Fibroblast of skin of right biceps (primary cell): ENCODE measurements at places on chromosomes 3 and 15.
A peak's percentile ranks its signal among the peaks of the same experiment; 100 is the strongest.

GRCh38 chr3:61181874-61182273, 69.4 kb downstream of the FHIT start:
- peak; percentile 71 for DNase-seq

DNA sequence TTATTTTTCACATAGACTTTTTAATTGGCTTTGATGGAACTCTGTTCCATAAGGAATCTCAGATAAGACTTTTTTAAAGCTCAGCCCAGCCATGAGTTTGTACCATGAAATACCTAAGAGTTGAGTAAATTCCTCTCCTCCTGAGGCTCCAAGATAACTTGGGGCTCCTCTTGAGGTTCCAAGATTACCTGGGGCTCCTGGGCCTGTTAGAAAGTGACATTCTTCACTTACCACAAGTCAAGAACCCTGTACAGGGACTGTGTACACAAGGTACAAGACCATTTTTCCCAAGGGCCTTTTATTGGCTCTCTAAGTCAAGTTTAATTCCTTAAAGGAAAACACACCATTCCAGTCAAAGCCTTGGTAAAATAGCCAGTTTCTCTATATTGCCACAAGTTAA, 111.3 kb upstream of the PRR20G start:
- no peak for DNase-seq

- no peak for DNase-seq
Observed at GRCh38 chr15:57411945-57412768, 35.9 kb downstream of the CGNL1 start.

DNA sequence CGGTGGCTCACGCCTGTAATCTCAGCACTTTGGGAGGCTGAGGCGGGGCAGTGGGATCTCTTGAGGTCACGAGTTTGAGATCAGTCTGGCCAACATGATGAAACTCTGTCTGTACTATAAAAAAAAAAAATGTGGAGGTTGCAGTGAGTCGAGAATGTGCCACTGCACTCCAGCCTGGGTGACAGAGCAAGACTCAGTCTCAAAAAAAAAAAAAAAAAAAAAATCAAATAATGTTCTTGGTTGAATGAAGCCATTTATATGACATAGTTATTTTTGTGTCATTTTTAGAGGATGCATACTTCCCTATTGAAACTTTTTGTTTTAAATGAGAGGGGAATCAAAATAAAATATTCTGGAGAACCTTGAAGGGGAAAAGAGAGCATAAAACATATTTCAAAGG, 3.1 kb downstream of the HMCES start:
- no peak for DNase-seq

DNA sequence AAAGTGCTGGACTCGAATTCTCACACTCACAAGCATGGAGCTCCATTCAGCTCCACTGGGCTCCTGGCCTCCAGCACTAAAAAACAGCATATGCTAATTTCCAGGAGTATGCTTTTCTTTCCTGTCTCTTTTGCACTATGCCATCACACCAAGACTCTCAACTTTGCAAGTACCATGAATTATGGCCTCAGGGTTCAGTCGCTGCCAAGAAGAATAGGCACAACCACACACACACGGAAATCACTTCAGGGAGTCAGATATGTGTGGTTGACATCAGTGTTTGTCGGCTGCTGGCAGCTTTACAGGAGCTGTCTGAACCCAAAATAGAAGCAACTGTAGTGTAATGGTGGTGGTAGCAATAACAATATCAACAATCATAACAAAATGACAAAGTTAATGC, 305.0 kb upstream of the SLCO3A1 start:
- peak; percentile 7 for DNase-seq

GRCh38 chr15:89556413-89557262, 18.6 kb upstream of the TICRR start:
- peak; percentile 62 for DNase-seq

- no peak for DNase-seq
Observed at GRCh38 chr3:161548301-161548700, 51.7 kb downstream of the OTOL1 start.

DNA sequence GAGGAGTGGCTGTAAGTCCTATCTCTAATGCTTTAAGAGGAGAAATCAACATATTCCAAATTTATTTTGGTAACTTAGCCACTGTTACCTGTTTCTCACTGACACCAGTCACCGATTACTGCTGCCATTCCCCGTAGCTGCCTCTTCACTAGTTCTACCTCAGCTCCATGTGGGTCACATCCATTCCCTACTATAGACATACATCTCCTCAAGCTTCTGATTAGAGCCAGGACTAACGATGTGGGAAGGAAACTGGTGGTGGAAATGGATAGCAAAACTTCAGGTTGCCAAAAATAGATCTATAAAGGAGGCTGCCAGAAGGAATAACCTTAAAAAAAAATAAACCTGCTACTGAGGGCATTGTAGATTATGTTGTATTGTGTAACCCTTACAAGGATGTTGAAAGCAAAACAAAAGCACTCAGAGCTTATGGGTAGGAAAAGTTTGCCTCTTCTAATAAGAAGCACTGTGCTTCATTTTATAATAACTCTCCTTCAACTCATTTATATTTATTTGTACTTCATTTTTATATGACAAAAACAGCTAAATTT, 56.0 kb downstream of the KAT2B start:
- DNase-seq, result no peak

DNA sequence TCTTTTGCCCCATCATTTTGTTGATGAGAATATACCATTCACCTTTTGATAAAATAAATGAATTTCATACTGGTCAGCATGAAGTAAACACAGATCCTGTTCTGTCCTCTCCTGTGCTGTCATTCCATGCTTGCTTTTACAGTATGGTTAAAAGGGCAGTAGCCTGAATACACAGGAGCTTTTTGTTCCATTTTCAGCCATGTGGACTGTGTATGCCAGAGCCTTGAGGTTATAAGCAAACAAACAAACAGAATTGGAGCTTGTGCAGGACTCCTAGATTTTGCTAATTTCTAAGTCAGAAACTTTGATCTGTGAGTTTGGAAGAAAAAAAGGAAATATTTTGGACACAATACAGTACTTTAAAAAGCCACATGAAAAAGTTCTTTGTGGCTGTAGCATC, 91.9 kb downstream of the LRRC28 start:
- DNase-seq, result no peak

GRCh38 chr15:40440743-40441564, at the start of gene BAHD1:
Gene BAHD1 (plus strand): TSS chr15:40440953. CDS start chr15:40458465, 17,512 bp downstream.
- peak; percentile 95 for DNase-seq

- DNase-seq, result peak; percentile 7
Observed at GRCh38 chr3:169668072-169668956, 4.8 kb upstream of the MECOM start.

DNA sequence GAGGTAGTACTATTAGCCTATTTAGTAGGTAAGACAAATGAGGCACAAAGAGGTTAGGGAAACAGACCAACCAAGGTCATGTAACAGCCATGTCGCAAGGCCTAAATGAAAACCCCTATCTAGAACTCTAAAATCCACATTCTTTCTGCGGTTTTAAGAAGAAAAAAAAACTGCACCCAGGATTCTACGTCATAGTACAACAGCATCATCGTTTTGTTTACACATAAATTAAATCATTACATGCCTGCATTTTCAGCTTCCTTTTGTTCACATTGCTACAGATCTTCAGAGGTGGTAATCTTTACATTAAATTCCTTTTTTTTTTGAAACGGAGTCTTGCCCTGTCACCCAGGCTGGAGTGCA, 548 bp upstream of the PSMD6 start:
- no peak for DNase-seq

DNA sequence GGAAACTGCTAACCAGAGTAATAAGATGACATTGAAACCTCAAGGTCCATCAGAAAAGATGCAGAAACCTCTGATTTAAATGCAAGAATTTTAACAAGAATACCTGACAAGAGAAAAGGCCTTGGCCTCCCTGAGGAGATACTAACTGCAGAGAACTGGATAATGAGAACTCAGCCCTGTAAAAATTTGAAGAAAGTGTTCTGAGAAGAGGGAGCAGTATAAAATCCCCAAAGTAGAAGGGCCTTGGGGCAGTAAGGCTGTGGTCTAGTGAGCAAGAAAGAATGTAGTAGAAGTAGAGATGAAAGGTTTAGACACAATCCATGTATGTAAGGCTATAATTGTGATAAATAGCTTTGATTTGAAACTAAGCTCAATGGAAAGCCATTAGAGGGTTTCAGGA, 394.1 kb downstream of the ZBBX start:
- peak; percentile 9 for DNase-seq

- no peak for DNase-seq
Observed at GRCh38 chr15:92906020-92906419, 5.9 kb downstream of the CHD2 start.

DNA sequence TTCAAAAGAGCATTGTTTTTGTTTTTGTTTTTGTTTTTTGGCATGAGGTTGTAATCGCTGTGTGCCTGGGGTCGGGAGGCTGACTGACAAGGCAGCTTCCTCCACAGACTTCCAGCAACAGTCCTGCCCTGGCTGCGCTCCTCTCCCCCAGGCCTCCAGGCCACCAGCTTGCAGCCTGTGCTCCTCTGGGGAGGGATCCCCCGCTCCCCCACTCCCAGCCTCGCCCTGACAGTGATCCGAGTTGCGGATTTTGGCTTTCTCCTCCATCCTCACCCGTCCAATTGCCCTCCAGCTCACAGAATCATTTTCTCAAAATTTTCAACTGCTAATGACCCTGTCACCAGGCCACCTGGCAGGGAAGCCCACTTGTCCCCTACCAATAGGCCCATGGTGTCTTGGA, 36.5 kb upstream of the PCSK6 start:
- DNase-seq, result no peak

- no peak for DNase-seq
Observed at GRCh38 chr15:52254391-52254790, 41.2 kb downstream of the MYO5C start.

DNA sequence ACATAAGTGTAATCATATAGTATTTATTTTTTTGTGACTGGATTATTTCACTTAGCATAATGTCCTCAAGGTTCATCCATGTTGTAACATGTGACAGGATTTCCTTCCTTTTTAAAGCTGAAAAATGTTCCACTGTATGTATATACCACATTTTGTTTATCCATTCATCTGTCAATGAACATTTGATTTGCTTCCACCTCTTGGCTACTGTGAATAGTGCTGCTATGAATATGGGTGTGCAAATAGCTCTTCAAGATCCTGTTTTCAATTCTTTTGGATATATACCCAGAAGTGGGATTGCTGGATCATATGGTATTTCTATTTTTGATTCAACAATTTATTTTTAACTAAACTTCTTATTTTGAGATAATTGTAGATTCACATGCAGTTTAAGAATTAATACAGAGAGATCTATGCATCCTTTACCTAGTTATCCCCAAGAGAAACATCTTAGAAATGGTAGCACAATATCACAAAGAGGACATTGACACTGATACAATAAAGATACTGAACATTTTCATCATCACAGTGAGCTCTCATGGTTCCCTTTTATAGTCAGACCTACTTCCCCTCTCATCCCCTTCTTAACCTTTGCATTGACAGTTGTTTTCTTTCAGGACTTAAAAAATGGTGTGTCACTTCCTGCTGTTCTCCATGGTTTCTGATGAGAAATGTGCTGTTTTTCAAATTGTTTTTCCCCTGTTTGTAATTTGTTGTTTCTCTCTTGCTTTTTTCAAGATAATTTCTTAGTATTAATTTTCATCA, 90.1 kb downstream of the SATB1 start:
- no peak for DNase-seq

DNA sequence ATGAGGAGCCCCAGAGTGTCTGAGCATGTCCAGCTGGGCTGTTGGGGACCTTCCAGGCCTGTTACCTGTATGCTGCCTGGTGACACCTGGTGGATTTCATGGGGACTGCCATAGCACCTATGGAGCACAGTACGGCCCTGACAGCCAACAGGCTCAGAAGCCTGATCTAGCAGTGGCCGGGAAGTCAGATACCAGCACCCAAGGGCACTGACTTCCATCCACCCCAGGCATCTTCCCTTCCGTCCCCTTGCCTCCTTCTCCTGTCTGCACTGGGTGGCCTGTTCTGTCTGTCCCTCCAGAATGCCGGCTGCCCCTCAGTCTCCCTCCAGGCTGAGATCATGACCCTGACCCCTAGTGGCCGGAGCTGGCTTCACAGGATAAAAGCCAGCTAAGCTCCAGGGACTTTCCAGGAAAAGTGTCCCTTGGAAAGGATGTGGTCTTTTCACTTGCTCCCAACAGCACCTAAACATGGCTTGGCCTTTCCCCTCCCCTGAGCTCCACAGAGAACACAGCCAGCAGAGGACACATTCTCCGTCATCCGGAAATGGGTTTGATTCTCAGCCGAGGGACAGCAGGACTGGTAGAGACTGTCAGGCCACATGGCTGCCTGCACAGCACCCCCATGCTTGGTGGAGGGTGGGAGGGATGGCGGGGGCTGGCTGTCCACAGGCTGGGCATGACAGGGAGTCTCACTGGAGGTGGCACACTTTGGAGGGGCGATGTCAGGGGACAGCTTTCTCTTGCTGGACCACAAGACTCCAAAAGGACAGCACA, 9.5 kb downstream of the RPS17 start:
- DNase-seq, result peak; percentile 62

GRCh38 chr15:73946046-73946721, 19.9 kb downstream of the LOXL1 start:
- no peak for DNase-seq

DNA sequence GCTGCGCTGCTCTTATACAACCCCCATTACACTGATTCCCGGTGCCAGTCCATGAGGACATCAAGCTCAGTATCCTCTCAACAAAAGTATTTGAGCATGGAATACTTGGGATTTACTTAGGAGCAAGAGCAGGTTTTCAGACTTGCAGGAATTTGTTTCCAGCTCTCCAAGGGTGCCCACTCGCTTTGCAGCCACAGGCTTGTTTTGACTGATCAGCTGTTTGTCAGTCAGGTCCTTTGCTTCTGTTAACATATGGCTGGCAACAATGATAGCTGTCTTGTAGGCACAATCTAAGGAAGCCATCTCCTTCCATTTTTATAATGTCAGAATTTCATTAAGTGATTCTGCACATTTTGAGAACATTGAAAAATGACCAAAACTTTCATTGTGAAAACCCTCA, 38.2 kb upstream of the MCF2L2 start:
- no peak for DNase-seq

DNA sequence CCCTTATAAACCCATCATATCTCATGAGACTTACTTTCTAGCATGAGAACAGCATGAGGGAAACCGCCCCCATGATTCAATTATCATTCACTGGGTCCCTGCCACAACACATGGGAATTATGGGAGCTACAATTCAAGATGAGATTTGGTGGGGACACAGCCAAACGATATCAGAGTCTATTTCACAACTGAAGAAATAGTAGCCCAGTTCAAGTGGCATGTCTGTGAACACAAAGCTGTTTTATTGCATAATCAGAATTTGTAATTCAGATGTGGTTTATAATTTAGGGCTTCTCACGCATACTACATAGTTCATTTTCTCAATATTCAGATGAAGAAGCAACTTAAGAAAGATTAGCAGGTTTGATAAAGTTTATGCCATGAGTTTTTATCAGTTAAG, 1188.0 kb upstream of the ALCAM start:
- no peak for DNase-seq

GRCh38 chr3:37590328-37591079, 271.2 kb upstream of the CTDSPL start:
- no peak for DNase-seq

DNA sequence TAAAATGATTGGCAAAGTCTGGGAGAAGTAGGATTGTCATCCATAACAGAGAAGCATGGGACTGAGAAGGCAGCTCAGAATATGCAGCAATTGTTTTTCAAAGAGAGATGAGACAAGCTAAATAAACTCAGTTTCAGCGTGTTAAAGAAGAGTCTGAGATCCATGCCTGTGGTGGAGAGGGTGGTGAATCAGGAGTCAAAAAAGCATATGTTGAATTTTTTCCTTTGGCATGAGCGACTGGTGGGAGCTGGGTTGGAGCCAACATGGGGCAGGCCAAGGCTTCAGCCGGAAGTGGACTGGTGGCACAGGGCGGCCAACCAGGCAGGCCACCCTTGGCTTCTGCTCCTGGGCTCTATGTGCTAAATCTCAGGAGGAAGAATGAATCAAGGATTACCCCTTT, 102.0 kb downstream of the SST start:
- DNase-seq, result no peak
